Activated T-cell treated with anti-CD3 and anti-CD28 coated beads, Interleukin-2, amount 50 U/mL, for 4 hours (primary cell): ENCODE measurements at places on chromosomes 5 and 9.

DNA sequence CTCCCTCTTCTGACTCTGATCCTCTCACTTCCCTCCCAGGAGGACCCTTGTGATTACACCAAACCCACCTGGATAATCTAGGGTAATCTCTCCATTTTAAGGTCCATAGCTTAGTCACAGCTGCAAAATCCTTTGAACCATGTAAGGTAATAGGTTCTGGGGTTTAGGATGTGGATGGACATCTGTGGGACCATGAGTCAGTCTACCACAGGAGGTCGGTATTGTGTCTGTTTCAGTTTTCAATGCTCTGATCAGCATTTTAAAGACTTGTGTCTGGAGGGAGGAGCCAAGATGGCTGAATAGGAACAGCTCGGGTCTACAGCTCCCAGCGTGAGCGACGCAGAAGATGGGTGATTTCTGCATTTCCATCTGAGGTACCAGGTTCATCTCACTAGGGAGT lies 112.6 kb downstream of the CAVIN4 start:
- DNase-seq, result no peak

DNA sequence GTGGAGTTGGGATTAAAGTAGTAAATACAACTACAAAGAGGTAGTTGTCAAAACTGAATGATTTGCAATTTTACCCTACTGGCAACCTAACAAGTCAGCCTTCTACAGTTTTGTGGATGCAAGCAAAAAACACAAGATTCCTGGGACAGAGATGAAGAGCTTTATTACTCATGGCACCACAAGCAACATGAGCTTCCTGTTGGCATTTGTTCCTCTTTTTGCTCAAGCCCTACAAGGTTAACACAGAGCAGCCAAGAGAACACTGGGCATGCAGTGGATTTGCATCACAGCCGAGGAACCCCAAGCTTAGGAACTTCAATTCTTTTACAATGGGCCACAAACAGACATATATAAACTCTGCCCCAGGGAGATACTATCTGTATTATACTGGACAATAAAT lies 28.8 kb upstream of the DMAC1 start:
- no peak for DNase-seq

DNA sequence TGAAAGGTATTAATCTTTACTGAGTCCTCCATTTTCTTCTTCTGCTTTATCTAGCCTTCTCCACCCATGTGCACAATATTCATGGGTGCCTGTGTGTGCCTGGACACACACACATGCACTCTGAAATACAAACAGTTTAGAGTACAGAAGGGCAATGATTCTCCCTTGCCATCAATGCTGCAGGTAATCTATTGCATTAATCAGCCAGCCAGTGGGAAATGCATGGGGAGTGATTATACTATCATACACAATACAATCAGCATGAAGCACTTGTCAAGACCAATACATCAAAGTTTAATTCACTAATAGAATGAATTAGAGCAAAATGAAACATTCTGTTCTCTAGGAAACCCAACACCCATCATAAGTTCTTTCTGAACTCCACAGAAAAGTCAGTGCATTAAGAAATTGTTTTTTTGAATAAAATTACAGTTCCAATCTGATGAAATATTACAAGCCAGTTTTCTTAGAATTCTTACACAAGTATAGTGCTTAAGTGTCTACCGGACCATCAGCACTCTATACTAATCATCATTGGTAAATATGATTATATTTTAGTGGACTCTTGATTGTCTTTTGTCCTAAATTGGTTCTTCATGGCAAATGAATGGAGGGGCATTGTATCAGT lies 172.2 kb downstream of the ZSWIM6 start:
- DNase-seq, result no peak

DNA sequence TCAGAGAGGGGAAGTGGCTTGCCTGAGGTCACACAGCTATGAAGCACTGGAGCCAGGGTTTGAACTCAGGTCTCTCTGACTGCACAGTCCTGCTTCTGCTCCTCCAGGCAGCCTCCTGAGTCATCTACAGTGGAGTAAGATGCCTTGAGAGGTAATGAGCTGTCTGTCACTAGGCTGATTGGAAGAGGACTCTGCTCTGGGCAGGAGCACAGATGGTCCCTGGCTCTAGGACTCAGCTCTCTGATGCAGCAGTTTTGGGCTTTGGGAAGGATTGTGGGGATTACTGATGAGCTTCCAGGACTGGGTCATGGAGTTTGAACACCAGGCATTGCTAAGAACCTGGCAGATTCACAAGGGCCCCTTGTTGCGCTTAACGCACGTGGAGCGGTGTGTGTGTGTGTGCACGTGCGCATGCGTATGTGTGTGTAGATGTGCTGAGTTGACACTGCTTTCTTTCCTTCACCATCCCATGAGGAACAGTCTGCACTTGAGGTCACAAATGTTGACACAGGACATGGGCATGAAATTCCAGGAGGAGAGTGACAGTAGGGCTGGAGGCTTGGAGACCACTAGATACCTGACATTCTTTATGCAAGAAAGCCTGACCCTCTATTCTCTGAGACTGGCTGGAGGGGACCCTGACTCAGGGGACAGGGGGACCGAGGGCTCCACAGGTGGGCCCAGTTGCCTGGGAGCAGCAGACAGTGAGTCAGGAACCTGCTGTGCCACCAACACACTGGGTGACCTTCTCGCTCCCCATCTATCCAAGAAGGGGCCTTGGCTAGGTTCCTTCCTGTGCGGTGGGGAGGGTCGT lies 170.5 kb downstream of the RGS3 start:
- DNase-seq, result no peak

- DNase-seq, result no peak
Measured at GRCh38 chr9:15531380-15531779, 20.6 kb upstream of the PSIP1 start.

DNA sequence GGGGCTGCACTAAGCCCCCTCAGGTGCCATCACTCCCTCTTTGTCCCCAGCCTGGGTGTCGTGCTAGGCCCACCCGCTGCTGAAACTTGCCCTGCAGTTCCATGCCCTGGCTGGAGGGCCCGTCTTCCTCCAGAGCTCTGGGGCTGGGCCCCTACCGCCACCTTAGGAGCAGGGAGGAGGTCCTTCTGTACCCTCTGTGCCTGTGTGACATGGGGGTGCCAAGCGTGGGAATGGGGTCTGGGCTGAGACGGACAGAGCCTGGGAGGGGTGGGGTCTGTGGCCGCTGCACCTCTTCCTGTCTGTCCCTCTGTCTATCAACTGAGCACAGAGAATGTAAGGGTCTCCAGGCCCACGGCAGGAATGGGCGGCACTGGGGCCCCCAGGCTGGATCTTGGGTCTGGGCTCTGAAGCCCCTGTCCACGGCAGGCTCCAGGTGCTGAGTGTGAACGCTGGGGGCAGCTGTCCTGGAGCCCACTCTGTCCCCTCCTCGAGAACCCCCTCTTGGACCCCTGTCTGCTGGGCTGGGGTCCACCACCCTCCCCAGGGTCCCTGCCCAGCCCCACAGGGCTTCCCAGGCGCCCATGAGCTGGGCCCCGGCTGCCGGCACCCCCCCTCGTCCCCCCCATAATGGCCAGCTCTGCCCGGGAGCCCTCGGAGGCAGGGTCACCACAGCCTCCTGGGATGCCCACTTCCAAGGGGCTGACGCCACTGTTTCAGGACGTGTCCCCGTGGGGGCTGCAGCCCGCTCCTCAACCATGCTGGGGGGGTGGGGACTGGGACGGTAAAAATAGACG lies 15.8 kb upstream of the NRARP start:
- DNase-seq, result no peak

DNA sequence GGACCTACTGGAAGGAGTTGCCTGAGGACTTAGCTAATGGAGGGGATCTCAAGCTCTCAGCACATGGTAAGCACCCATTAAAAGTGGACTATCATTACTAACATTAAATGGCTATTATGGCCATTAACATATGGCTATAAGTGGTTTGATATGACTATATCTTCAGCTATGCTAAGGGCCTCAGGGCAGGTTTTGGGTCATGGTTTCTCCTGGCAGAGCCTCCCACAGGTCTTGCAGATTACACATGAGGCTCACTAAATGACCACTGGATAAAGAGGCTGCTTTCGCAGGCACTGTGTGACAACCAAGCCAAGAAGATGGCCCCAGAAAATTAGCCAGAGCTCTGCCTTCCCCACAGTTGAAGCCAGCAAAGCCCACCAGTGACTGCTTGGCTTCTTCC lies 15.4 kb downstream of the CCNJL start:
- DNase-seq, result no peak

DNA sequence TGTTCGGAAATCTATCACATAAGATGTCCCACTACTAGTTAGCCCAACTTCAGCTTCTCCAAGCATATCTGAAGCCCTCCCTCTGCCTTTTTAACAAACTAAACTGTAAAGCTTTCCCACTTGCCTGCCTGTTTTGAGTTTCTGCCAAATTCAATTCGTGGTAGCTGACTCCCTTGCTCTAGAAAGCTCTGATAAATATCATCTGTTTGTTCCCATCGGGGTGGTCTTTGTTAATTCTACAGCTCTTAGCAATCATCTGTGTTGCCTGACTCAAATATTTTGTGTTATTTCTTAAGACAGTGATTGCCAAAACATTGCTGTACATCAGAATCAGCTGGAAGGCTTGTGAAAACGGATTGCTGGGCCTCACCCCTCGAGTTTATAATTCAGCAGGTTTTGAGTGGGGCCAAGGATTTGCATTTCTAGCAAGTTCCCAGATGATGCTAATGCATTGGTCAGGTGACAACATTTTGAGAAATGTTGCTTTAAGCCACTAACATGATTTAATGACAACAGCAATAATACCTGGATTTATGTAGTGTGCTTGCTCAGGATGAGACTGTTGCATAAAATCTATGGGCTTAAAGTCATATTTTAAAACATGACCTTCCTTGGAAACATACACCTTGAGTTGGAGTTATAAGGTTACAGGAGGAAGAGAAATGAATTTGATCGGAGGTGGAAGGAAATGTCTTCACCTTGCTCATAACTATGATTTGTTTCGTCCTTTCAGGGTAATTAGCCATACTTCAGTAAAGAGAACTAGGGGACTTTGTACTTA lies 631.9 kb downstream of the PSAT1 start:
- DNase-seq, result no peak

DNA sequence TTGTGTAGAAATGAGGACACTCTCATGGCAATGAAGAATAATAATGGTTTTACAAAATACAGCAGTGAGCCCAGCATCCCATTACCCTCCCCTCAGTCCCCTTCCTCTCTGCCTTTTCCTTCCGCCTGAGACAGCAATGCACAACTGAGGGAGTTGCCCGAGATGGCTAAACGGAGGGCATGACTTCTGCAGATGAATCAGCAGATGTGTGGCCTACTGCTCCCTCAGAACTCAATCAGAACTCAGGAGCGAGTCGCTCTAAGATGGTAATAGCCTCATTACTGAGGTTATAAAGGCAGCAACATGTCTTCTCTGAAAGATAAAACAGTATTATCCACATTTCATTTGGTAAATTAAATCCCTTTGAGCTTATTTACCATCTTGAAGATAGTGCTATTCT lies 326.6 kb downstream of the ENC1 start:
- no peak for DNase-seq

GRCh38 chr9:100671898-100672297 lies 94.0 kb downstream of the CAVIN4 start:
- DNase-seq, result no peak

- DNase-seq, result no peak
Measured at GRCh38 chr5:51652980-51653379, 269.7 kb downstream of the ISL1 start.

- DNase-seq, result no peak
Measured at GRCh38 chr9:78383130-78383529, 86.2 kb downstream of the PSAT1 start.

DNA sequence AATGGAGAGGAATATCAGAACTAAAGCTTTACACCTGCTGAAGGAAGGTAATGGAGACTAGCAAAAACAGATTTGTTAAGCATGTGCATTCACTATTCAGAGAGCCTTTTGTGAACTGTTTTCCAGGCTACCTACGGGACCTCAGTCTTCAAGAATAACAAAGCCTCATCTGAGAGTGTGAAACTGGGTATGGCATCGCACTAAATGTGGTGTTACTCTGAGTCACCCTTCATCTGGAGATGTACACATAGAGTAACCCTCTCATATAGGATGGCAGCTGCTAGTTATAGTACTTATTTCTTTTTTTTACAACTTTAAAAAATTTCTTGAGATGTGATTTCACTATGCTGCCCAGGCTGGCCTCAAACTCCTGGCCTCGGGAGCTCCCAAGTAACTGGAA lies 306.8 kb downstream of the ZNF608 start:
- DNase-seq, result no peak

GRCh38 chr9:132487980-132488535 lies 78.0 kb downstream of the CFAP77 start:
- DNase-seq, result no peak

GRCh38 chr5:104088876-104089778 lies 526.5 kb upstream of the NUDT12 start:
- no peak for DNase-seq

DNA sequence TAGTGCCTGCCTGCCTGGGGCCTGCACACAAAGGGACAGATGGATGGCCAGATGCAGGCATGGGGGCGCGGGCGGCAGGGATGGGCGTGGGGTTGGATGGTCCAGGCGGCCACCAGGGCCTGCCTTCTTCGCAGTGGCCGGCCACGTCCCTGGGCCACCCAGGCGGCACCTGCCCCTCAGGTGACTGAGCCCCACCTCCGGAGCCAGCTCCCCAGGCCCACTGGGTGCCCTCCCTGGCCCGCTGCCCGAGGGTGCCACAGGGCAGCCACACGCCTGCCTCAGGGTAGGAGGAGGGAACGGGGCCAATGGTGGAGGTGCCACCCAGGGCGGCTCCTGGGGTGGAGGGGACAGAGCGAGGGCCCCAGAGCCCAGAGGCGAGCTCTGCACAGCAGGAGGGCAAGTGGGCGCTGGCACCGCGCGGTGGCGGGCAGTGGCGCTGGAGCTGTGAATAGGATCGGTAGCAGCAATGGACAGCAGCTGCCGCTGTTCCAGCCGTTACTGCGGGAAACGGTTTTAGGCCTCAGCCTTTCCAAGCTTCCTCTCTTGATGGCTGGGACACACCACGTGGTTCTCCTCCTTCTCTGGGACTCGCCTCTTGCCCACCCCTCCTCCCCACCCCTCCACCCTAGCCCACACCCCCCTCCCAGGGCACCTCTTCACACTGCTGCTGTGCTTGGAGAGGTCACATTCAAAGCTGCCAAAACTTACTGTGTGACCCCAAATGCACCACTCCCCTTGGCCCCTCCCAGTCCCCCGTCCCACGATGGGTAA lies 19.1 kb downstream of the LHX3 start:
- no peak for DNase-seq

DNA sequence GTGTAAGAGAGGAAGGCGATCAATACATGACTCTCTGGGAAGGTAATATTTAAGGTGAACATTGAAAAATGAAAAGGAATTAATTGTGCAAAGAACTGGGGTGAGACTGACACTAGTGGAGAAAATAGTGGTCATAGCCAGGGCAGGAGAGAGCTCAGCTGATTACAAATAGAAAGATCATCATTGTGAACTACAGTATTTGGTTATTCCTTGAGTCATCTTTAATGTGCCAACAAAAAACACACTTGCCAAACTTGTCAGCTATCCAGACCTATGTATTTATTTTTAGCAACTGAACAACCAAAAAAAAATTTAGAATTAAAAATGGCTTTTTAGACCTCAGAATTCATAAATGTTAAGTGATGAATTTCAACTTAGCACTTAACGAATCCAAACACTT lies 749.8 kb upstream of the CDH9 start:
- no peak for DNase-seq

GRCh38 chr5:77133061-77133758 lies 46.1 kb upstream of the ZBED3 start:
- no peak for DNase-seq
